A549 treated with AZD2906 at 1 μM for 4 hours (cell line): ENCODE measurements at places on chromosomes 12 and 14. TPM values are rescaled to one million over a fixed set of nuclear protein-coding genes. Genes with fewer than 3 reads are reported as not detected.

The TMEM119 gene
- total RNA-seq = 0.03 to 0.21 TPM (median 0.09 TPM) in 3 of 5 replicates, not detected in the others

The SCN8A gene
- 1.1 to 1.8 TPM (median 1.6 TPM) in 5 replicates for total RNA-seq

The SLC11A2 gene
- total RNA-seq = 17.6 to 22.9 TPM (median 20.3 TPM) in 5 replicates

The IQSEC3 gene
- 0.02 to 0.16 TPM (median 0.05 TPM) in 5 replicates for total RNA-seq

The LRRK2 gene
- 1.2 to 1.8 TPM (median 1.4 TPM) in 5 replicates for total RNA-seq

The RAB15 gene
- total RNA-seq = 17.8 to 20.0 TPM (median 19.7 TPM) in 5 replicates

The CMA1 gene
- not detected in 5 replicates for total RNA-seq

The SLC5A8 gene
- not detected in 5 replicates for total RNA-seq

The GOLT1B gene
- total RNA-seq = 86.2 to 114 TPM (median 94.8 TPM) in 5 replicates
